ENCODE measurements at places on chromosomes 12 and 14.
A peak's percentile ranks its signal among the peaks of the same experiment; 100 is the strongest.

GRCh38 chr14:82180139-82180538, 646.5 kb upstream of the SEL1L start:
- DNase-seq: peak; percentile 25

DNA sequence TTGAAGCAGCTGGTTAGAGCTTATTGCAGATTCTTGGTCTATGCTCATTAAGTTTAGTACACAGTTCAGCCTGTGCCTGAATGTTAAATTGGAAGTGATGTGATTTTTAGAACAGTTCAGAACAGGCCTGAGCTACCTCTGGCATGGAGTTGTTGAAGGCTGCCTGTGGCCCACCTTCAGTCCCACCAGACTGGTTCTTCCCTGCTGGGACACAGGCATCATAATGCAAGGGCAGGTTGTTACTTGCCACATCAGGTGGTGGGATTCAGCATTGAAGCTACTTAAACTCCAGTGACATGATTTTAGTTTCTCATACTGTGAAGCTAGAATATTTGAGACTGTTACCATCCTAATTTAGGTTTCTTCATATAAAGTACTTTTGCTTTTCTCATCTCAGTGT, 49.4 kb downstream of the PROX2 start:
- no peak for DNase-seq

DNA sequence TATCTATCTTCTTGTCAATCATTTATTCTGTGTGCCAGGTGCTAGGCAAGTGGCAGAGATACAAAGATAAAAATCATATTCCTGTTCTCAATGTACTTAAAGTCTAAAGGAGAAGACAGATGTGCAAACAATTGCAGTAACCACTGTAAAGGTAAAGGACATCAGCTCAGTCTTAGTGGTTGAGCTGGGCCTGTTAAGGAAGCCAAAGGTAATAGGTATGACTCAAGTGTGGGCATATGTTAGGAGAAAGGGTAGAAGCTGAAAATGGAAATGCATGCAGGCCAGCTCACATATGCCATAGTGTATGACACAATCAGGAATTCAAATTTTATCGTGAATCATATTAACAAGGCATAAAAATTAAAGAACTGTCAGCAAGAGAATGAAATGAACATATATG, 49.8 kb downstream of the FAR2 start:
- DNase-seq: no peak

- DNase-seq: peak; percentile 51
These were observed at the start of gene C14orf132 for GRCh38 chr14:96038920-96039632. Gene C14orf132, plus strand, starts transcription at chr14:96039362. Its CDS starts 139 bp downstream, at chr14:96039501.

DNA sequence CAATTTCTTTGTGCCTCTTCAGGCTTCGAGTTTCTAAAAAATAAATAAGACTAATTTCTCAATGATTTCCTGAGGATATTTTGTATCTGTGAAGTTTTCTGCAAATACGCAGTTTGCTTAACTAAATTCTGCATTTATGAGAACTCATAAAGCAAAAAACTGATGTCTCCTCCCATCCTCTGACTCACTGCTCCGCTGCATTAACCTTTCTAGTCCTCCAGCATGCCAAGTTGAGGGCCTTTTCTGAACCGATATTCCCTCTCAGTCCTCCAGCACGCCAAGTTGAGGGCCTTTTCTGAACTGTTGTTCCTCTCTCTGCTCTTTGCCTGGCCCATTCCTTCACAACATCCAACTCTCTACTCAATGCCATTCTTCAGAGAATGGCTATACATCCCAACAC, 3.2 kb downstream of the IPO8 start:
- DNase-seq: no peak

GRCh38 chr12:95191060-95191696, 26.1 kb downstream of the FGD6 start:
- DNase-seq: peak; percentile 25

GRCh38 chr12:7642876-7643309, 22.8 kb downstream of the APOBEC1 start:
- peak; percentile 19 for DNase-seq

DNA sequence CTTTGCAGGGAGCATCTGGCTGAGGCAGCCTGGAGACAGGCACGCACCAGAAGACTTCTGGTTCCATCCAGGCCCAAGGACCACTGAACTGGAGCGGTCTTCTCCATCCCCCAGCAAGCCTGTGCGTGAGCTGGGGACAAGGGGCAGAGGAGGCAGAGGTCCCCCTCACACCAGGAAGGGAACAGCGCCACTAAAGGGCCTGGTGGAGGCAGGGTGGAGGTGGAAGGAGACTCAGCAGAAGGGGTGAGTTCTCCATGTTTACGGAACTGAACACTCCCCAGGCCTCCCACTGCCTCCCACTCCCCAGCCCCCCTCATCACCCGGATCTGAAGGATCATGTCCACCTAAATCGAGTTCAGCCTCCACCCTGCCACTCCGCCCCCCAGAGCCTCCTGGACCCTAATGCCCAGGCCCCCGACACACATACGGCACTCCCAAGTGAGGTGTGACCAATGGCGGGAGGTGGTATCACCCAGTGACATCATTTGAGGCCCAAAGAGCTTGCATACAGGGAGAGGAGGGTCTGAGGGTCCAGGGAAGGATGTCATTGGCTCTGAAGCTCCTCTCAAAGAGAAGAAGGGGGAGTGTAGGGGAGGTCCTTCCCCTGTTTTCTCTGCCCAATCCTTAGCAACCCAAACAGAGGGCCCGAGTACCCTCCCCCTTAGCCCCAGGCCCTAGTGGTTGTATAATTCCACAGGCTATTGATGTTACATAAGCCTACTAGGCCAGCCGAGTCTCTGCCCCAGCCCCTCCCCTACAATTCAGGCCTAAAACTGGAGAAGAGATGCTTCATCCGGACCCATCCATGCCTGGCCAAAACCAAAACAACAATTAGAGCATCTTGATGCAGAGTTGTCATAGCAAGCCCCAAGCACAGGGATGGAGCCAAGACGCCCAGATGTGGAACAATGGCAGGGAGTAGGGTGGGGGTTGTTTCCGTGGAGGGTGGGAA, 1.0 kb downstream of the FAIM2 start:
- peak; percentile 99 for DNase-seq

- DNase-seq: peak; percentile 1
These were observed 8.9 kb upstream of the CLEC6A start for GRCh38 chr12:8446642-8447547.

GRCh38 chr14:104401785-104402184, 177.8 kb upstream of the C14orf180 start:
- DNase-seq: no peak

GRCh38 chr12:10184261-10184843, 5.5 kb downstream of the TMEM52B start:
- DNase-seq: peak; percentile 34

DNA sequence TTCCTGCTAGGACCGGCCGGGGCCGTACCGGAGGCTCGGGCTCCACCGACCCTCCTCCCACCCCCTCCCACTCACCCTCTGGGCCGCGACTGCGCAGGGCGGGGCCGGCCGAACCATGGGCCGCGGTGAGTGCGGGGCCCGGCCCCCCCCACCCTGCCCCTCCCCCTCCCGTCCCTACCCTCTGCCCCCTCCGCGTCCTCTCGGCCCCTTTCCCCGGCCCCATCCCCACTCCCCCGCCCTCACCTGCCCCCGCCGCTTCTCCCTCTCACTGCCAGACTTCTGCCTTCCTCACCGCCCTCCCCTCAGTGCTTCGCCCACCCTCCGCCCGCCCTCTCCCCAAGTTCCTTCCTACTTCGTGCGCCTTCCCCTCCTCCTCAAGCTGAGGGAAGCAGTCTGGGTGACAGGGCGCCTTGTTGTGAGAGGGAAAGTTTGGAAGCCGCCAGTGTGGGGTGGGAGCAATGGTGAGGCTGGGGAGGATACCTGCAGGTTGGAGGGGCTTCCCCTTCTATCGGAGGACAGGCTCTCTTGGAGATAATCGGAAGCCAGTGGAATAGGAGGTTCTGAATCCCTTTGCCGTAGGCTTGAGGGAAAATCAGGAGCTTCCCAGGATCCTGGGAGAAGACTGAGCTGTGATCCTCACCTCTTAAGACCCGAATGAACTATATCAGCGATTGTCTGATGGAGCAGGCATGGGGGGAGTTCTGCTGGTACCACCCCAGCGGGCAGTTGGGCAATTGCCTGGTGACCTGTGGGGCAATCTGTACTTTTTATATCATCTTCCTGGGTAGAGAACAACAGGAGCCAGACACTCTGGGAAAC, 472 bp downstream of the MBD6 start:
- DNase-seq: peak; percentile 62

GRCh38 chr14:25095736-25096437, 45.9 kb upstream of the STXBP6 start:
- DNase-seq: no peak

DNA sequence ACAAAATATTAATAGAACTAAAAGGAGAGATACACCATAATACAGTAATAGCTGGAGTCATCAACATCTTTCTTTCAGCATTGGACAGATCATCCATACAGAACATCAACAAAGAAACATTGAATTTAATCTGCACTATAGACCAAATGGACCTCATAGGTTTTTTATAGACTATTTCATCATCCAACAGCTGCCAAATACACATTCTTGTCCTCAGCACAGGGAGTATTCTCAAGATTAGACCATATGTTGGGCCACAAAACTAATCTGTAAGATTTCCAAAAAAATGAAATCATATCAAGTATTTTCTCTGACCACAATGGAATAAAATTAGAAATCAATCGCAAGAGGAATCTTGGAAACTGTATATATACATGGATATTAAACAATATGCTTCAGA, 86.9 kb downstream of the FSCB start:
- DNase-seq: no peak

- no peak for DNase-seq
These were observed 84.0 kb downstream of the BORCS5 start for GRCh38 chr12:12440784-12441428.

- no peak for DNase-seq
These were observed 33.6 kb downstream of the GYS2 start for GRCh38 chr12:21571046-21571445.

DNA sequence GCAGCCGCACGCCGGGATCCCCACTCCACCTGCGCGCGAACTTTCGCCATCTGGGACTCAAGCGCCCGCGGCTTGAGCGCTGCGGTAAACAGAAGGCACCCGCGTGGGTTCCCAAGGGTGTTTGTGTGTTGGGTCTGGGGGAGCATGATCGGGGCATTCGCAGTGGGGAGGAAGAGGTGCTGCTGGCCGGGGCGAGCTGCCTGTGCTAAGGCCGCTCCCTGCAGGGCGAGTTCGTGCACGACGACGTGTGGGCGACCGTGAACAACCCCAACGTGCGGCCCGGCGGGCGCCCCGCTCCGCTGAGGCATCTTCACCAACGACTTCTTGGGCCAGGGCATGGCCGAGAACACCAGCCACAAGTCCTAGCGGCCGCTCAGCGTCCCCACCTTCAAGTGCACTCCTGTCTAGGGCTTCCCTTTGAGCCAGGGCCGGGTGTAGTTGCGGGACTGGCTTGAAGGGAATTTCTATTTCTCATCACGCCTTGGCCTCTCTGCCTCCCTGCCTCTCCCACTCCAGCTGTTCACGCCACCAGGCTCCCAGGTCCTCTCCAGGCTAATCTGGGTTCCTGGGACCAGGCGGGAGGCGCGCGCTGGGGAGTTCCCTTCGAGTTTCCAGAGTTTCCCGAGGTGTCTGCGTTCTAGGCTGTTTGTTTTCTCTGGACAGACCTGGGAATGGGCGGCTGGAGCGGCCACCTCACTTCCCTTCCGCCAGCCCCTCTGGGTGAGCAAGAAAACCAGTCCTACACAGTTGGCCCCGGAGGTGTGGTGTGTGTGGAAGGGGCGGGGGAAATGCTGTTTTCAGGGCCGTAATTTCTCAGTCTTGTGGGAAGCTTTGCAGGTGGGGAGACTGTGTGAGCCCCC, 417.8 kb upstream of the TMTC1 start:
- DNase-seq: no peak

DNA sequence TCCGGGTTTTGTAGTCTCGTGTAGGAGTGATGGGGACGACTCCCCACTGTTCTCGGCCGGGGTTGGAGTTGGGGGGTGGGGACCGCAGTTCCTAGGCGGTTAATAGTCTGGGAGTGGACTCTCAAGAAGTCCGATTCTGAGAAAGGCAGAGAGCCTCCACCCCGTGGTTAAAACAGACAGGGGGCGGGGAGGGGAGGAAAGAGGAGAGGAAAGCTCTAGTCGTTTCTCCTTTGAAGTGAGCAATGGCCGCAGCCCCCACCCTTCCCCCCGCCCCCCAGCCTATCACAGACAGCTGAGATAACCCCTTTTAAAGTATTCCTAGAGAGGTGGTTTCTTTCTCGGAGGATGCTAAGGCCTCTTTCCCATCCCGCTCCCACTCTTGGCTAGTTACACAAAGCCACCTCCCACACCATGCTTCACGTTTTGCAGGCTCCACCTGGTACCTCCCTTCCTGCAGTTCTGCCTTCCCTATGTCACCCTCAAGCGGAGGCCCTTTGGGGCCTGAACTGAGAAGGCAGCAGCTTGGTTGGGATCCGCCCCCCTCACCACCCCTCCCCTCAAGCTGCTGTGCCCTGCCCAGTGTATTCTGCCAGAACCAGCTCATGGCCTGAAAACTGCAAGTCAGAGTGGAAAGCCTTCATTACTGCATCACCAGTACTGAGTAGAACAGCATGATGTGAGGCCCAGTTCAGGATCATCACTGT, 853 bp downstream of the USP5 start:
- DNase-seq: no peak

GRCh38 chr14:90545966-90546751, 149.3 kb downstream of the CALM1 start:
- DNase-seq: no peak

- DNase-seq: no peak
These were observed 63.2 kb upstream of the NR2C1 start for GRCh38 chr12:95136598-95136997.

GRCh38 chr14:96956464-96957239, 159.5 kb downstream of the VRK1 start:
- DNase-seq: no peak

DNA sequence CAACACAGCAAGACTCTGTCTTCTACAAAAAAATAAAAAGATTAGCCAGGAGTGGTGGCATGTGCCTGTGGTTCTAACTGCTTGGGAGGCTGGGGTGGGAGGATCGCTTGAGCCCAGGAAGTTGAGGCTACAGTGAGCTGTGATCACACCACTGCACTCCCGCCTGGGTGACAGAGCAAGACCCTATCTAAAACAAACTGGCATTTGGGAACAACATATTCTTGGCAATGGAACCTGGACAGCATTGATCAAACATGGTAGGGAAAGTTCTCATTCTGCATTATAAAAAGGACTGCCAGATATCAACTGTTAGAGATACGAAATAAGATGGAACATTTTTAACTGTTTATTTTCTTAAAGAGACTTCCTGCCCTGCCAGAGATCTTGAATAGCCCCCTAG, 81.5 kb downstream of the PPP2R5C start:
- no peak for DNase-seq
